Vagina (tissue), 2 donors: ENCODE measurements at places on chromosomes 3 and 15.

DNA sequence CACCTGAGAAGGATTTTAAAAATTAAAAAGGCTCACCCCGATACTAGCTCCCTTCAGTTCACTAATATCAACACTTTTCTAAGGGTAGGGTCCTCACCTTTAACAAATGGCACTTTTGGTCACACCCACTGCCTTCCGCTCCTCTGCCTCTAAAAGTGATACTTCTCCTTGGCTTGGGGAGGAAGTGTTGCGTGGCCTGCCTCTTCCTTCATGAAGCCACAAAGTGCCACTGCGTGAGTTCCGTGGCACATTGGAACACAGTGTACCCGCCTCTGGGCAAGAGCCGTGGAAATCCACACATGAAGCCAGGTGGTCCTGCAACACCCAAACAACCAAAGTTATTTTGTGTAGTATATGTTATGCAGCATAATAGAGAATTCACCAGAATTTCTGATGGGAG lies 3.9 kb downstream of the B4GALT4 start:
- DNase-seq = no peak

GRCh38 chr3:79040091-79040490 lies 727.7 kb downstream of the ROBO1 start:
- no peak for DNase-seq

- DNase-seq = peak; percentile 52
These were observed 52.1 kb downstream of the ITGA11 start for GRCh38 chr15:68379759-68380290.

GRCh38 chr3:136343446-136343845 lies 93.3 kb downstream of the PCCB start:
- no peak for DNase-seq

DNA sequence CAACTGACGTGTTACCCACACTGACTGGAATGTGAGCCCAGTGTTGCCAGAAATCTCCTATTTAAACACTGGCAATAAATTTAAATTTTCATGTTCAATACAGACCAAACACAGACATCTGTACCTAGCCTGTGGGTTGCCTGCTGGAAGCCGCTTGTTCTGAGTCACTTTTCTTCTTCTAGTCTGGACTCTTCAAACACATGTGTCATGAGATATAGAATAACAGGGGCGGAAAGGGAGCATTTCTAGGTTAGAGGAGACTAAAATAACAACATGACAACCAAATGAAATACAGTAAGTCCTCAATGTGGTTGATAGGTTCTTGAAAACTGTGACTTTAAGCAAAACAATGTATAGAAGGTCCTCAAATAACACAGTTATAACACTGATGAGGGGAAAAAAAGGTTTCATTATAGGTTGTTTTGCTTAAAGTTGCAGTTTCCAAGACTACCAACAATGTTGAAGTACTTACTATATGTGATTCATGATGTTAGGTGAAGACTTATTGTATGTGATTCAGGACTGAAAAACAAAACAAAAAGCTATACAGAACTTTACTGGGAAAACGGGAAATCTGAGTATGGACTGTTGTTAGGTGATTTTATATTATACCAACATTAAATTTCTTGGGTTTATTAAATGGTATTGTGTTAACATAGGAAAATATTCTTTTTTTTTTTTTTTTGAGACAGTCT lies 63.1 kb downstream of the PRKAR2A start:
- DNase-seq = no peak

DNA sequence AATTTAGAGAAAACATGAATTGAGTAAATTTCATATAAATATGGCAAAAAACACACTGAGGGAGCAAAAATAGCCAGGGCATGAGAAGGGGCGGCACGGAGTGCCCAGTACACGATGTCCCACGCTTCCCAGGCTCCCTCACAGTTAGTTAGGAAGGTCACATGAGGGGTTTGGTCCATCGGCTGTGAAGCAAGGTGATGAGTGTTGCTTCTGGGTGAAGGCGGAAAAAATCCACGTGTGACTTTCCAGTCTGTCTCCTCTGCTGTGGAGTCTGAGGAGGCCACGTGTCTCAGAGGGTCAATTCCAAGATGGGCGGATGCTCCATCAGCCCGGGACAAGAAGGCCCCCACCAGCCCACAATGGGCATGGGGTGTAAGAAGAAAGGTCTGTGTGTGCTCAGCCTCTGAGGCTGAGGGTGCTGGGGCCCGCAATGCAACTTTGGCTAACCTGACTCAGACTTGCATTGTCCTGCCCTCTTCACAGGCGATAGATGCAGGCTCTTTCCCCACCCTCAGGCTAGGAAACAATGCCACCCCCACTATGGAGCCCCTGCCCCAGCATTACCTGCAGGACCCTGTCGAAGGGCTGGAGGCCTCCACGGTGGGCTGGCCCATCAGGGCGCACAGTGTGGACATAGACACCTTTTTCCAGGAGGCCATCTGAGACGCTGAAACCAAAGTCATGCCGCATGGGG lies 45.7 kb downstream of the GRIP2 start:
- no peak for DNase-seq

GRCh38 chr3:12392101-12392878 lies 92.0 kb upstream of the TSEN2 start:
- no peak for DNase-seq

DNA sequence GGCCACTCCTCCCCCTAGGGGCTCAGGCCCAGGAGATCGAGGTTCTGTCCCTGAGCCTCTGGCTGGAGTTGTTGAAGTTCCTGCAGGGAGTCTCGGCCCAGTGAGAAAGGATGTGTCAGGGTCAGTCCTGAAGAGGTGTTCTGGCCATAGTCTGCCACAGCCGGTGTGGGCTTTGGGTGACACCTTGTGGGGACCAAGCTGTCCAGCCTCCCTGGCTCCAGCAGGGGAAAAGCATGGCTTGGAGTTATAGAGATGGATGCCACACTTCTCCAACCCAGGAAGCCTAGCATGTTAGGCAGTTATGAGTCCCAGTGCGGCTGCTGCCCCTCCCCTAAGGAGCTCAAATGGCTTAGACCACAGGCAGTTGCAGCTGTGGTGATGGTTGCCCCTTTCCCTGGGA lies 945.6 kb upstream of the GBE1 start:
- no peak for DNase-seq

- DNase-seq = no peak
These were observed 84.7 kb upstream of the PTX3 start for GRCh38 chr3:157351981-157352380.

- no peak for DNase-seq
These were observed 29.5 kb upstream of the TGFBR2 start for GRCh38 chr3:30576946-30577345.

GRCh38 chr3:2783261-2783660 lies 326.9 kb downstream of the IL5RA start:
- no peak for DNase-seq

GRCh38 chr3:181689546-181689945 lies 22.2 kb upstream of the SOX2 start:
- no peak for DNase-seq

DNA sequence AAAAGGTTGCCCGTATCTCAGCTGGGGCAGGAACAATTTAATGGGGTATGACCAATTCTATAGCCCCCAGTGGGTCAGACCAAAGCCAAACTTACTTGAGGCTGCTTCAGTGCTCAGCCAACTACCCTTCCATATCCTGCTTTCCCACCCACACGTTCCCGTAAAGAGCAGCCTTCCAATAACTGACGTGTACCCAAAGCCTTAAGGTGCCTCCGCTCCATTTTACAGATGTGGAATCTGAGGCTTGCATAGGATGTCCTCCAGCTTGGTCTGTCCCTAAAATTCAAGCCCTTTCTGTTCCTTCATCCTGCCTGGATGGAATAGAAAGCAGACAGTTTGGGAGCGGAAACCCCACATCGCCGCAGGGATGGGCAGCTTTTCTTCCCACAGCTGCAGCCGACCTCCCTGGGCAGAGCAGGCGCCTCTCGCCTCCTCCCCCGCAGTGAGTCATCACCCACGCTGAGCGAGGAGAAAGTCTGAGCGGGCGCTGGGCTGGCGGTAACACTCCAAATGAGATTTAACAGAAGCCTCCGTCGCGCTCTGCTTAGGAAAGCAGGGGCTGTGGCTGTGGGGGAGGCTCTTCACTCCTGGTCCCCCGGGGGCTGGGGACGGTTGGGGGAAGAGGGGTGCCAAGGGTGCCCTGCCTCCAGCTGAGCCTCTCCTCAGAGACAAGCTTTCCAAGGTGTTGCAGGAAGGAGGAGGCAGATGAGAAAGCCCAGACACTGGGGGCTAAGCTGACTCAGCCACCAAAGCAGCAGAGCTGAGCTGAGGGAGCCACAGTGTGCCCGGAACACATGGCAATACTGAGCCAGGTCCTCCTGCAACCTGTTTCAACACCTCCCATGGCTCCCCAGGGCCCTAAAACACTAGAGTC lies 57.8 kb upstream of the HRH1 start:
- no peak for DNase-seq

- DNase-seq = no peak
These were observed 18.5 kb upstream of the SENP5 start for GRCh38 chr3:196849180-196849741.

DNA sequence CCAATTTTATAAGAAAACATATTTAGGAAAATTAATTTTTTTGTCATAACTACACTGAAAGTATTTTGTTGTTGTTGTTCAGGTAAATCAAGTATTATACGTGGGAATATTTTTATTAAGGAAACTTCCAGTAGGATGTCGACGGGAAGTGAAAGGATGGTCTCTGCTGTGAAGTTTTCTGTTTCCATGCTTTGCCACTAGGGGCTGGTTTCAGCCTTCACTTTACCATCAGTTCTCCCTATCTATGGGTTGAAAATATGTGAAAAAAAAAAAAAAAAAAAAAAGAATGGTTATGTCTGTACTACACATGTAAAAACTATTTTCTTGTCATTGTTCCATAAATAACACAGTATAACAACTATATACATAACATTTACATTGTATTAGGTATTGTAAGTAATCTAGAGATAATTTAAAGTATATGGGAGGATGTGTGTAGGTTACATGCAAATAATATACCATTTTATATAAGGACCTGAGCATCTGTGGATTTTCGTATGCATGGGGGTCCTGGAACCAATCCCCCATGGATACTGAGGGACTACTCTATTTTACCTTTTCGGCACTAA lies 136.7 kb downstream of the SMAD6 start:
- DNase-seq = no peak

DNA sequence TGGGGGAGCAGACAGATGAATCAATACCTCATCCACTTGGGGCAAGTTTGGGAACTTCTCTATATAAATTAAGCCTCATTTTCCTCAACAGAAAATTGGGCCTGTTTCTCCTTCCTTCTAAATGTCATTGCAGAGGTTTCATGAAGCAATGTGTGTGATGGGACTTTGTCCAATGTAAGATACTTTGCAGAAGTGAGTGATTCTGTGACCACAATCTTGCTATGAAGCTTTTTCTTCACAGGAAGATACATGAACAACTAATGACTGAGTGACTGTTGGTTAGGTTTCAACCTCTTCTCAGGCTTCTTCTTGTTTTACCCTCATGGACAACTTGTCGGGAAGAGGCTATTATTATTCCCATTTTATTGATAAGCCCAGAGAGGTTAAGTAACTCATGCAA lies 11.0 kb downstream of the TMEM45A start:
- DNase-seq = no peak

GRCh38 chr3:69219101-69219708 lies 96.8 kb upstream of the LMOD3 start:
- no peak for DNase-seq

GRCh38 chr3:88346643-88347042 lies 196.9 kb downstream of the C3orf38 start:
- DNase-seq = no peak

DNA sequence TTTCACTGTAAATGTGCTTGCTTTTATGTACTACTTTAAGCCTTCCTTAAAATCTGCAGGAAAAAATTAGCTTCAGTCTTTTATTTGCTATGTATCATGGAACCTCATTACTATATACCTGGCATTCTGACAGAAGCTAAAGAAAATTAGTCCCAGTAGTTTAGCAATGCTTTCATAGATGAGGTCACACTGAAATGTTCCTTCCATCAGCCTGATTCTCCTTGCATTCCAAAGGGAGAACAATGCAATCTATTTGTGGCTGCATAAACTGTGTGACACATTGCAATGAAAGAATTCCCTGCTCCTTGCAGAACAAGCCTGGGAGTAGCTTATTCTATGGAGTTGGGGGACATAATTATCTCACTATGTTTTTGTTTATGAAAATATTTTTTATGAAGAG lies 691.5 kb upstream of the ARPP21 start:
- DNase-seq = no peak

- no peak for DNase-seq
These were observed 216.9 kb downstream of the IGSF11 start for GRCh38 chr3:118817748-118818165.

GRCh38 chr3:153437666-153438065 lies 275.6 kb downstream of the RAP2B start:
- no peak for DNase-seq

DNA sequence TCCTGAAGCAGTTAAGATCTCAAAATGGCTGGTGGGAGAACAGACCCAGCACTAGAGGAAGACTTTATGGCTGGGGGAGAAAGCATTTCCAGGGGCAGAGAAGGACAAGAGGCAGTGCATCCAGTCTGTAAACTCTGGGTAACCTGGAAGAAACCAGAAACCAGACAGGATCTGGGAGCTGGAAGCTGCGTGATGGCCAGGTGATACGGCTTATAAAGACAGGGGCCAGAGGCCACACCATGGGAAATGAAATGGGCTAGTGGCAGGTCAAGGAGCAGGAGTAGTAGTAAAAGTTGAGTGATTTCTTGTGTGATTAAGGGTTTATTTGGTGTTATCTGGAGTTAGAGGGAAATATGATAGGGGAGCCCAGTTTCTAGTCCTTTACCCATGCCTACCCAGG lies 144.7 kb upstream of the ARRDC4 start:
- no peak for DNase-seq

DNA sequence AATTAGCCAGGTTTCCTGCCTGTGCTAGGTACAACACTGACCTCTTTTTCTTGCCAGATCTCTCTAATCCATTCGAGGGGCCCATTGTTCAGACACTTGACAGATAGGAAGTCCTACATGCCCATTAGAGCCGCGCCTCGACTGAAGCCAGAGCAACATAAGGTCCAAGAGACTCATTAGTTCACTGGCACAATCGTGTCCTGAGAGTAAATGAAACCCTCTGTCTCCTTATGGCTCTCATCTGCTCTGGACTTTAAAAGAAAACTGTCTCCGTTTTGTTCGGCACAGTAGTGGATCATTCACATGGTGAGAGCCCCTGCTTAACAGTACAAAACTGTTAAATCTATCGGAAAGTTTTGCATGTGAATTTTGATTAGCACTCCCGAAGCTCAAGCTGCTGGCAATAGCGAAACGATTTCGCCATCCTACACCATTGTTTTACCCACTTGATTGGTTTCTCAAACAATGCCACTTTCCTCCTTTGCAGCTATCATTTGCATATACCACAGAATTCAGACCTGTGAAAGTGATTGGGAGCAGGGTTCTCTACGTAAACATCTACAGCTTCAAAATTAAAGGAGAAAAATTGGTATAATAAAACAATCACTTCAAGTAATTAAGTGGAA lies 19.0 kb upstream of the C15orf61 start:
- DNase-seq = no peak
